ENCODE measurements at places on chromosomes 12 and 14. TPM values are rescaled to one million over a fixed set of nuclear protein-coding genes. Genes with fewer than 3 reads are reported as not detected.

The MYF6 gene
- total RNA-seq: not detected

The RERG gene
- total RNA-seq: 19.6 TPM

The PLEKHG7 gene
- not detected for total RNA-seq

The ZDHHC22 gene
- not detected for total RNA-seq

The CCDC177 gene
- not detected for total RNA-seq

The DEGS2 gene
- total RNA-seq: 1.7 TPM

Data from upper lobe of right lung (tissue), 1 donor.